ENCODE measurements at places on chromosomes 4 and X. TPM values are rescaled to one million over a fixed set of nuclear protein-coding genes. Genes with fewer than 3 reads are reported as not detected.

DNA sequence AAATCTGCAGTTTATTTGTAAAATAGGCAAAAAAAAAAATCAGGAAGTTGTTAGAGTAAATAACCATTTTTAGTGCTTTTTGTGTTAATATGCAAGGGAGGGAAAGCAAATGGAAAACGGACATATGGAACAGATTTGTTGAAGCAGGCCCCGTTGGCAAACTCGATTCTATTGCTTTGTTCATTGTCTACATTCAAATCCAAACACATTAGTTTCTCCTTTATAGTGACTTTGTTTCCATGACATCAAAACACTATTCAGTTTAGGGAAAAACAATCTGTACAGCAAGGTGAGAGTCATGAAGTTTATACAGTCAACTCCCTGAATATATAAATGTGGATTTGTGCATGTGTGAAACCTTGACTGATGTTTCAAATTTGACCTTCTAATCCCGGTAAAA, 142.2 kb downstream of the FAM47A start:
- no peak for DNase-seq

DNA sequence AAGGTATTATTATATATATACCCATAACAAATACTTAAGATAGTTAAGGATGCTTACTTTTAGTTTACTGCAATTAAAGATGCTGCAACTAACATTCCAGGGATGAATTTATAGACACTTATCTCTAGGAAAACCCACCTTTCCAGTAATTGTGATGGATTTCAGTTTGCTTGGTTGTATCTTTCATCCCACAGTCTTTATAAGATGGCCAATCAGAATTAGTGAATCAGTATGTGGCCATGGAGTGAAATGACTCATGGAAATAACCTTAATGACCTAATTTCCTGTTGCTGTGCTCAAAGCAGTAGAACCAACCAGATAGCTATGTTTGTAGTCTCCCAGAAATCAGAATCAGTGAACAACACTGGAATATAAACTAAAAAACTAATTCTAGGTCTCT, 26.4 kb downstream of the MOSPD2 start:
- no peak for DNase-seq

DNA sequence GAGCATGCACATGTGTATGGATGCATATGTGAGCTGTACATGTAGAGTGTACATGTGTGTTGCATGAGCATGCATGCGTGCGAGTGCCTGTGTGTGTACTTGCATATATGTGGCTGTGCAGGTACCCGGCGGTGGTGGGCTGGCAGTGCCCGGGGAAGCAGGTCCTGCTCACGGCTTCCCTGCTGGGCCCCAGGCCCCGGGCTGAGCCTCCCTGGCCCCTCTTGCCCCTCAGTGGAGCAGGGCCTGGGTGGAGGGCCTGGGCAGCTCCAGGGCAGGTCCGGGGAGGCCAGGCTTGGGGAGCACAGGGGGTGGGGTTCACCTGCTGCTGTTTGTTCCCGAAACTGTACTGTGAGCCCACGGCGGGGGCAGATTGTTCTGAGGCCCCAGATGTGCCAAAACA, 9.4 kb downstream of the NAT8L start:
- DNase-seq, result no peak

CFAP299 gene
- not detected for total RNA-seq

GRCh38 chrX:27953171-27953570, 28.1 kb downstream of the DCAF8L1 start:
- no peak for DNase-seq

DNA sequence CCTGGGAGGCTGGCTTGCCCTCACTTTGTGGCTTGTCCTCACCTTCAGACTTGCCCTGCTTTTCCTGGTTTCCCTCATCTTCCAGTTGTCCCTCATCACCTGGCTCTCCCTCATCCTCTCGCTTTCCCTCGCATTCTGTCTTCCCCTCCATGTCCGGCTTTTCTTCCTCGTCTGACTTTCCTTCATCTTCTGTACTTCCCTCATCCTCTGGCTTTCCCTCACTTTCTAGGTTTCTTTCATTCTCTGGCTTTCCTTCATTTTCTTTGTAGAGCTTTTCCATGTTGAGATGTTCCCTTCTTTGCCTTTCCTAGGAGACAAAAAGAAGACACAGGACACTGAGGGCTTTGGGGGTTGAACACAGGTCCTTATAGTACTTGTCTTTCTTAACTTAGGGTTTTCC, 2.3 kb downstream of the TCEAL5 start:
- DNase-seq, result no peak

- DNase-seq, result no peak
Observed at GRCh38 chr4:152000518-152000917, 239.7 kb upstream of the GATB start.

- no peak for DNase-seq
Observed at GRCh38 chr4:94486372-94486801, 34.6 kb downstream of the PDLIM5 start.

GRCh38 chr4:90306810-90307209, 179.6 kb downstream of the CCSER1 start:
- DNase-seq, result no peak

GRCh38 chr4:98381306-98381705, 120.1 kb downstream of the RAP1GDS1 start:
- DNase-seq, result no peak

DNA sequence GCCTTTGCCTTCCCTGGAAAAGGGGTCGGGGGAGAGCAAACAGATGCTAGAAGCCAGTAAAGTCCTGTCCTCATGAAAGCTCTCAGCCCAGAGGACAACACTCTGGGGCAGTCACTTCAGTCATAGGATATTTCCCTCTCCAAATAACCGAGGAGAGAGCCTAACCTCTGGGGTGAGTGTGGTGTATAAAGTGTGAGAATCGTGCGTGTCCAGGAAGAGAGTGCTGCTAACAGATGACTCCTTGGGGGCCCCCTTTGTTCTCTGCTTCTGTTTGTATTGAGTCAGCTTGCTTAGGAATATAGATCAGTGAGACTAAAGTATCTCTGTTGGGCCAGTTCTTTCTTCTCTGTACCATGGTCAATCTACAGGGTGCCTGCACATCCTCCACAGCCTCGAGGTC, 247.2 kb downstream of the PALLD start:
- no peak for DNase-seq

GRCh38 chr4:154502111-154502510, 10.5 kb upstream of the DCHS2 start:
- no peak for DNase-seq

GRCh38 chr4:101221294-101221693, 126.0 kb downstream of the PPP3CA start:
- no peak for DNase-seq

NR3C2 gene
- 5.3 TPM for total RNA-seq

DNA sequence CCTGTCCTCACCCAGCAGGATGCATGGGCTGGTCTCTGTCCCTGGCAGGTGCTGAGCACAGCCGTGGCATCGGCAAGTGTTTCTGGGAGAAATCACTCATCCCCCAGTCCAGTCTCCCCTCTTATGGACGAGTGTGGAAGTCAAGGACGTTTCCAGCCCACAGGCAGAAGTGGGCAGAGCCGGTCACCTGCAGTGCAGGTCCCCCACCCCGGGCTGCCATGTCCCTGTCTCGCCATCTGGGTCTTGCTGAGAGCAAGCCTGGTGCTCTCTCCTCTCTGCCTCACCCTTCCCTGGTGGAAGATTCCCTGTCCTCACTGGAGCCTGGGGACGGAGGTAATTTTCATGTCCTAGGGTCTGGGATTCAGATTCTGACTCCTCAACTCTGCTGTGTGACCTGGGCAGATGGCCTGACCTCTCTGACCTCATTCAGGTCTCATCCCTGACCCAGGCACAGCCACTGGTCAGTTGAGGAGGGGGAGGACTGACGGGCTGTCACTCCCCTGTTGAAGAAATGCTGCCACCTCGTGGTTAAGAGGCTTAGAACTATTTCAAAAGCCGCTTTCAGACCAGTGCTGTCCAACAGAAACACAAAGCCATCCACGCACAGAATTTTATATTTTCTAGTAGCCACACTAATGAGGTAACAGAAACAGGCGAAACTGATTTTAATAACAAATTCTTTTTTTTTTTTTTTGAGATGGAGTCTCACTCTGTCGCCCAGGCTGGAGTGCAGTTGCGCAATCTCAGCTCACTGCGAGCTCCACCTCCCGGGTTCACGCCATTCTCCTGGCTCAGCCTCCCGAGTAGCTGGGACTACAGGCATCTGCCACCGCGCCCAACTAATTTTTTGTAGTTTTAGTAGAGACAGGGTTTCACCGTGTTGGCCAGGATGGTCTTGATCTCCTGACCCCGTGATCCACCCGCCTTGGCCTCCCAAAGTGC, 1.8 kb downstream of the CPZ start:
- DNase-seq, result peak; percentile 45

C4orf50 gene
- total RNA-seq, result 0.13 TPM

TREX2 gene
- total RNA-seq, result 3.6 TPM

ARX gene
- not detected for total RNA-seq

GRCh38 chr4:151152028-151152427, 52.6 kb downstream of the RPS3A start:
- no peak for DNase-seq

GRCh38 chr4:151294833-151295496, 18.0 kb downstream of the PRSS48 start:
- DNase-seq, result no peak

- no peak for DNase-seq
Observed at GRCh38 chr4:16524911-16525554, 298.8 kb upstream of the TAPT1 start.

GRCh38 chrX:130857207-130857606, 45.8 kb downstream of the ENOX2 start:
- DNase-seq, result no peak

DNA sequence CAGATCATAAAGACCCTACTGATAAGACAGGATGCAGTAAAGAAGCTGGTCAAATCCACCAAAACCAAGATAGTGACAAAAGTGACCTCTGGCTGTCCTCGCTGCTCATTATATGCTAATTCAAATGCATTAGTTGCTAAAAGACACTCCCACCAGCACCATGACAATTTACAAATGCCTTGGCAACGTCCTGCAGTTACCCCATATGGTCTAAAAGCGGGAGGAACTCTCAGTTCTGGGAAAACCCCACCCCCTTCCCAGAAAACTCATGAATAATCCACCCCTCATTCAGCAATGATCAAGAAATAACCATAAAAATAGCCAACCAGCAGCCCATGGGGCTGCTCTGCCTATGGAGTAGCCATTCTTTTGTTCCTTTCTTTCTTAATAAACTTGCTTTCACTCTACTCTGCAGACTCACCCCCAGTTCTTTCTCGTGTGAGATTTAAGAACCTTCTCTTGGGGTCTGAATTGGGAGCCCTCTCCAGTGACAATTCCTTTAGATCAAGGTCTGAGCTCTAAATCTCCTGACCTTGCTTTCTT, 217.1 kb upstream of the STS start:
- no peak for DNase-seq

- DNase-seq, result no peak
Observed at GRCh38 chrX:154471839-154472684, 7.0 kb downstream of the LAGE3 start.

DNA sequence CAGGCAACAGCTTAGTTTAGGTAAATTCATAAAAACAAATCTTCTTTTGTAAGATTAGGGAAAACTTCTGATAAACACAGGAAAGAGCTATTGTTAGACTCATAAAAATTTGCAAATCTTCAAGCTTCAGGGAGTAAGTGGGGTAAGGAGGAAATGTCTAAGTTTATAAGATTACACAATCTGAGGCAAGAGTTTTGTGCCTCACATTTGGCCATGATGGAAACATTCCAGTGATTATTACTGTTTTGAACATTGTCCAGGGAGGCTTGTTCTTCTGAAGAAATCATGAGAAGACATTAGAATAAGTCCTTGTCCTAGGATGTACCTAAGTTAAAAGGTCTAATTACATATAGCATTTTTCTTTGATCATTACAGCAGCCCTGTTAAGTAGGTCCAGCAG, 72.8 kb downstream of the MAOB start:
- DNase-seq, result no peak

DNA sequence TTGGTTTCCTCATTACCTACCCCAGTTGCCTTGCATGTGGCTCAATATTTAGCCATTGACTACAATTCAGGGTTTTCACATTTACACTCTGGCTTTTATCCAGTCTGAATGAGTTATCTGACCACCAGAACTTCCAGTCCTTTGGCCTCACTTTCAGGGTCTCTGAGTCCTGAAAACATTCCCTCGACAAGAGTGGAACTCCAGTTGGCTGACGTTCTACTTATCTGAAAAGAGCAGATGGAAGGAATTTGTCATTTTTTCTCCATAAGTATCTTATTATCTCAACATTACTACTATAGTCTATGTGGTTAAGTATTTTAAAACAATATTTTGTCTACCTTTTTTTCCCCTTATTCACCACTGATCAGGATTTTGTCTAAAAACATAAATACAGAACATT, 5.2 kb upstream of the CASP6 start:
- no peak for DNase-seq

SYAP1 gene
- total RNA-seq, result 13.9 TPM

GRCh38 chr4:74293558-74293957, 14.7 kb upstream of the EPGN start:
- DNase-seq, result no peak

DNA sequence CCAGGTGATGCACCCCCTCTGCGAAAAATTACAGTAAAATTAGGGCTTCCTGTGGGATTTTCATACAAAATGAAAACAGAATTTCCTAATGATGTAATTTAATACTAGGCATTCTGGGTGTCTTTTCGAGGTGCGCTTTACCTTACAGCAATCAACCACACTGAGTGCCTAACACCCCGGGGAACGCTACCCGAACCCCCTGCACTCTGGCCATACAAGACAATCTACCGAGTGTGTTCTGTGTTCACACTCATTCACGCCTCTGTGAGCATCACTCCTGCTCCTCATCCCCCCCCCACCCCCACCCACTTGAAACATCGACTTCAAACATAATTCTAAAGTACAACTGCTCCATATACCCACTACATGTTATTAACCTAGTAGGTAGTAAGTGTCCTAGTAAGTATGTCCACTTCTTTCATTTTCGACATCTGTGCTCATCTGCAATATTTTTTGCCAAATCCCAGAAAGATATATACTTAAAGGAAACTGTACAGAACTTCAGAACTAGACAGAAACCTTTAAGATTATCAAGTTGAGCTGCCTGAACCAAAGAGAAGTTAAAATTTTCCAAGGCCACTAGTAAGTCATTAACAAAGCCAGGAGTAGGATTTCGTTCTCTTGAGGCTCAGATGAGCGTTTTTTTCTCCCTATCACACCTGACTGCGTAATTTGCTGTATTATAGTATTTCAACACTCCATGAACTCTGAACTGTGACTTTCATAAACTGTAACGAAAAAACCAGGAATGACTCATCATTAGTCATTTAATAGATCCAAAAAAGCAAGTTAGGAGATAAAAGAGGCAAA, 80.0 kb downstream of the FAT1 start:
- DNase-seq, result no peak

- no peak for DNase-seq
Observed at GRCh38 chr4:1766106-1767060, 26.7 kb upstream of the FGFR3 start.

- DNase-seq, result no peak
Observed at GRCh38 chrX:55011294-55011693, 11.1 kb downstream of the APEX2 start.

DNA sequence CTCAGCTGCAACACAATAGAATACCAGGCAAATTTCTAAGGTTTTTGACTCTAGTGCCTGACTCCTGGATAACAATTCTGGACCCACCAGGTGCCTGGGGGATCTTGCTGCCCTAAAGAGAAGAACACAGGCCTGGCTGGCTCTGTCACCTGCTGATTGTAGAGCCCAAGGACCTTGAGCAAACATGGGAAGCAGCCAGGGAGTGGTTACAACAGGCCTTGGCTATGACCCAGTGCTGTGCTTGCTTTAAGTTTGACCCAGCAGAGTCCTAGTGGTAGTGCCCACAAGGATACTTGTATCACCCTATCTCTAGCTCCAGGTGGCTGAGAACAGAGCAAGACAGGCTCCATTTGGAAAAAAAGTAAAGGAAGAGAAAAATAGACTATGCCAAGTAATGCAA, 176.8 kb upstream of the DCAF12L2 start:
- DNase-seq, result no peak

Data from activated CD8-positive, alpha-beta T cell treated with anti-CD3 and anti-CD28 coated beads, Interleukin-2, amount 10 ng/mL, durations not matched to agents 7 days and 5 days (primary cell).